ENCODE measurements at places on chromosomes 4 and X. TPM values are rescaled to one million over a fixed set of nuclear protein-coding genes. Genes with fewer than 3 reads are reported as not detected.

The SLBP gene
- 69.6 TPM for total RNA-seq

The MAGEA1 gene
- not detected for total RNA-seq

The OTC gene
- not detected for total RNA-seq

The SEPTIN6 gene
- total RNA-seq = 22.2 TPM

Measured in vein endothelial cell (primary cell).